Stimulated activated CD8-positive, alpha-beta memory T cell treated with anti-CD3 and anti-CD28 coated beads, Interleukin-4, amount 100 ng/mL, for 24 hours (primary cell): ENCODE measurements at places on chromosomes 5 and 9.

DNA sequence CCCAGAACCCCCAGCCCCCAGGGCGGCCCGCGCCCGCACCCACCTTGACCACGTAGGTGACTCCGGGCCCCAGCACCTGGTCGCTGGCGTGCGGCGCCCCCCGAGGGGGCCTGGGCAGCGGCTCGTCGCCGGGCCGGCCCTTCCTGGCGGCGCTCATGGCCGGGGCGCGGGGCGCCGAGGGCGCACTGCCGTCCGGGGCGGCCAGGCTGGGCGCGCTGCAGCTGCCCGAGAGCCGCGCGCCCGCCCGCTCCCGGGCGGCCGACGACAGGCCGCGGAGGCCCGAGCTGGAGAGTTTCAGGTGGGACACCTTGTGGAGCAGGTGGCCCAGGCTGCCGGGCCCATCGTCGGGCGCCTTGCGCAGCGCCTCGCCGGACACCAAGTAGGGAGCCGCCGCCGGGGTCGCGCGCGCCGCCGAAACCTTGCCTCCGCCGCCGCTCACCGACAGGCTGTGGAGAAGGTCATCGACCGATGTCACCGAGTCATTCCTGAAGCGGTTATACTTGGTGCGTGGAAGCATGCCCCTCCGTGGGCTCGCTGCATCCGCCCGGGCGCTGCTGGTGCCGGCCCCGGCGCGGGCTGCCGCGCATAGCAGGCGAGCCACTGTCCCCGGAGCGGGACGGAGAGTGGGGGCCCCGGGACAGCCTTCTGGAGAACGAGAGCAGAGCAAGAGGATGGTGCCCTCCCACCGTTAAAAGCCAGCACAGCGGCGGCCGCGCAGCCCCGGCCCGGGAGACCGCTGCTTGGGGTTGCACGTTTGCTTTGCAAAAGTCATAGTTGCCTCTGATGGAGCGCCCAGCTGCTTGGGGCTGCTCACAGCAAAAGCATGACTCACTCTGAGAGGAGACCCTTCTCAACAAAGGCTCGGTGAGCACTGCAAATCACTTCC lies at the start of gene SHC3:
TSS of gene SHC3 (minus strand) at position 875 of the 886 bp plus-strand sequence. CDS start at position 517, 358 bp downstream.
- DNase-seq = no peak

GRCh38 chr5:80885396-80886000 lies 74.7 kb upstream of the RASGRF2 start:
- DNase-seq = no peak

GRCh38 chr5:125452991-125453390 lies 706.6 kb upstream of the ZNF608 start:
- no peak for DNase-seq

GRCh38 chr5:80150731-80151130 lies 105.1 kb downstream of the SERINC5 start:
- DNase-seq = no peak

DNA sequence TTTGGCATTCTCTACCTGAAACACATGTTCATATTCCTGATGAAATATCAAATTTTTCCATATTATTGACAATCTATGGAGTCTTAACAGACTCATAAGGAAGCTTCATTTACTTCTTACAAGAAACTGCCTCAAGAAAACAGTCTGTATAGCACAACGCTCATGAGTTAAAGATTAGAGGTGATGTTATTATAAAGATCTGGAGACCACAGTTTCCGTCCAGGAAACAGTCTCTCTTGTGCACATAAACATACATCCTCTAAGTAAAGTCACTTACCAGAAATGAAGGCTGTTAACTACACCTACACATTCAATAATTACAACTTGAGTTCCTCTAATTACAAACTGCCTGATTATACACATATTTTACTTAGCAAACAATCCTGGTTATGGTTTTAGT lies 86.9 kb downstream of the RAPGEF6 start:
- DNase-seq = no peak

DNA sequence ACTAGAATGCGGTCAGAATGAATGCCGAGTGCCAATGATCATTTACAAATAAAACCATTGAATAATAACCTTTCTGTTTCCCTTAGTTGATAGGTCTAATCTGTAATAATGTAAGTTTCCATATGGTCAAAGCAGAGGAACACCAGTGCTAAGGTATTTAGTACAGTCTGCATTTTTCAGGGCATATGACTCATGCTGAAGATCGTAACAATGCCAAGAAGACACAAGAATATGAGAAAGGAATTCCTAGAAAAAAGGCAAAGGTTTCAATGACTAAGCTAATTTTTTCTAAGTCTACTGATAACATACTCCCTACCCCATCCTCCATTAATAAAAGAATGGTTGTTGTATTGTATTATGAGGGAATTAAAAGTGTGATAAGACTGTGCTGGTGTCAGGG lies 2.8 kb downstream of the OR1L8 start:
- DNase-seq = no peak
